Mesothelial cell of epicardium (in vitro differentiated cells): ENCODE measurements at places on chromosomes 7 and 10.

GRCh38 chr7:128029405-128029995, 1.7 kb downstream of the LRRC4 start:
- DNase-seq = no peak
- H3K27me3 ChIP-seq = peaks cover 42% of the 10 kb centered on the region
- H3K27ac ChIP-seq = no peak overlapping the region
- H3K36me3 ChIP-seq = peaks cover 8% of the 10 kb centered on the region
- peaks cover 19% of the 10 kb centered on the region for H3K4me1 ChIP-seq

- no peaks in the 10 kb centered on the region for H3K36me3 ChIP-seq
- no peak overlapping the region for H3K27ac ChIP-seq
- no peak for DNase-seq
Observed at GRCh38 chr7:20519645-20520044, 95.8 kb upstream of the ABCB5 start.

- peaks cover 4% of the 10 kb centered on the region for H3K27me3 ChIP-seq
- no peaks in the 10 kb centered on the region for H3K36me3 ChIP-seq
- no peak for DNase-seq
- no peak overlapping the region for H3K4me3 ChIP-seq
- no peaks in the 10 kb centered on the region for H3K4me1 ChIP-seq
- no peak overlapping the region for H3K27ac ChIP-seq
Observed at GRCh38 chr10:129404091-129404490, 63.0 kb upstream of the MGMT start.

DNA sequence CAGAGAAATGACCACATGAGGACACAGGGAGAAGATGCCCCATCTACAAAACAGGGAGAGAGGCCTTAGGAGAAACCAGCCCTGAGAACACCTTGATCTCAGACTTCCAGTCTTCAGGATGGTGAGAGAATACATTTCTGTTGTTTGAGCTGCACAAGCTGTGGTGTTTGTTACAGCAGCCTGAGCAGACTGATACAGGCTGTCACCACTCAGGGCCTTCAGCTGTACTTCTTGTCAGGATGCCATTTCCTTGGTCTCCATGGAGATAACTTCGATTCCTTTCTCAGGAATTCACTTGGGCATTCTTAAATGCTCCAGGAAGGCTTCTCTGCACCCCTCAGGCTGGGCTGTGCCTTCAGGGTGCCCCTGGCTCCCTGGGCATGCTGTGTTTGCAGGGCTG, 85.7 kb upstream of the IGFBP3 start:
- no peaks in the 10 kb centered on the region for H3K27me3 ChIP-seq
- DNase-seq = no peak
- no peak overlapping the region for H3K4me3 ChIP-seq
- H3K4me1 ChIP-seq = peaks cover 12% of the 10 kb centered on the region

GRCh38 chr10:28580825-28581224, 47.9 kb downstream of the WAC start:
- no peak for DNase-seq
- H3K4me3 ChIP-seq = no peak overlapping the region
- no peaks in the 10 kb centered on the region for H3K27me3 ChIP-seq
- peak overlapping the region; percentile 40 for H3K27ac ChIP-seq
- peaks cover 39% of the 10 kb centered on the region for H3K4me1 ChIP-seq
- H3K36me3 ChIP-seq = peaks cover 26% of the 10 kb centered on the region

- H3K27ac ChIP-seq = peak overlapping the region; percentile 39
- H3K4me3 ChIP-seq = no peak overlapping the region
- no peaks in the 10 kb centered on the region for H3K27me3 ChIP-seq
- DNase-seq = no peak
- H3K4me1 ChIP-seq = peaks cover 9% of the 10 kb centered on the region
Observed at GRCh38 chr7:47361746-47362215, 220.1 kb downstream of the TNS3 start.
